Aorta (tissue), 5 donors: ENCODE measurements at places on chromosomes 5 and 9. TPM values are rescaled to one million over a fixed set of nuclear protein-coding genes. Genes with fewer than 3 reads are reported as not detected.
A peak's percentile ranks its signal among the peaks of the same experiment; 100 is the strongest.

DNA sequence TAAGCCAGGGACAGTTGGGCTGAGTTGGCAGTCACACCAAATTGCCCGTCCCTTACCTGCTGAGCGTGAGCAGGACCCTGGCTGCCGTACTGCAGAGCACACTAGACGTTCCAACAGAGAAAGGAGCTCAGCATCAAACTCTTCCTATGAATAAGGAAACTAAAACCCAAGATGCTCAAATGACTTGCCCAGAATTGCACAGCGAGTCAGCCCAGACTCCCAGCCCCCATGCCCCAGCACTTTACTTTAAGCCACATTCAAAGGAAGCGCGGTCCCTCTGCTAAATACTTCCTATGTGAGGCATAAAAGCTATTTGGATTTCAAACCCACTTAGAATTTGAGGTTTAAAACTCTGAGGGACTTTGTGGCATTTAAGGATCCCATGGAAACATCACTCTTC, 23.9 kb downstream of the PAX5 start:
- no peaks in the 10 kb centered on the region for H3K4me1 ChIP-seq
- H3K4me3 ChIP-seq: no peak overlapping the region
- no peaks in the 10 kb centered on the region for H3K36me3 ChIP-seq
- DNase-seq: no peak

DNA sequence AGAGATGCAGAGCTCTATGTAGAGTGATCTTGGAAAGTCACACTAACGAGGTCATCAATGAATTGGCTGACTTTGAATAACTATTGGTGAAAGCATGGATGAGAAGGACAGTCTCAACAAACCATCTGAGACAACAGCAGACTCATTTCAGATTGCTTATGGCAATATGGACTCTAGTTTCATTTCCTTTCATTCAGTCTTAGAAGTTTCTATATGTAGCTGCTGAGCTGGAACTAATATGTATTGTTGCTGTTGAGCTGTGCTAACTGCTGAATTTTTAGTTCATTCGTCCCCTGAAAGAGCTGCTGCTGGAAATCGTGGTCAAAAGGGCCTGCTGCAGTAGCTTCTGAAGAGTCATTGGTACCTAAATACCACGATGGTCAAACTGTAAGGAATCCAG, 31.3 kb downstream of the TNFSF15 start:
- no peaks in the 10 kb centered on the region for H3K27me3 ChIP-seq
- H3K4me3 ChIP-seq: no peak overlapping the region

DNA sequence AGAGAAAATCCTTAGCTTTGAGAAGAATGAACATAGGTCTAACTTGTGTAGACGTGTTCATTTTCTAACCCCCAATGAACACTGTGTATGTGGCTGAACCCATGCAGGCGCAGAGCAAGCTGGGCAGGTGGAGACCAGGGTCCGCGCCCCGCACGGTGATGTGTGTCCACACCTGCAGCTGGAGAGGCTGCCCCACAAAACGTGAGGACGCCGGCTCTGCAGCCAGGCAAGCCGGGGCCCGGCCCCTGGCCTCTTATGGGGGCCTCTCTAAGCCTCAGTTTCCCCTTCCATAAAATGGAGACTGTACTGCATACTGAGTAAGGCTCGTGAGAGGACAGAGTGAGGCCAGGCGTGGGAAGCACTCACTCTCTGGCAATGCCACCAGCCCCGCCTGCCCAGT, 124.7 kb upstream of the RAPGEF1 start:
- no peak overlapping the region for H3K27ac ChIP-seq
- H3K27me3 ChIP-seq: no peaks in the 10 kb centered on the region
- no peaks in the 10 kb centered on the region for H3K36me3 ChIP-seq
- peak; percentile 71 for DNase-seq
- H3K4me3 ChIP-seq: no peak overlapping the region

DNA sequence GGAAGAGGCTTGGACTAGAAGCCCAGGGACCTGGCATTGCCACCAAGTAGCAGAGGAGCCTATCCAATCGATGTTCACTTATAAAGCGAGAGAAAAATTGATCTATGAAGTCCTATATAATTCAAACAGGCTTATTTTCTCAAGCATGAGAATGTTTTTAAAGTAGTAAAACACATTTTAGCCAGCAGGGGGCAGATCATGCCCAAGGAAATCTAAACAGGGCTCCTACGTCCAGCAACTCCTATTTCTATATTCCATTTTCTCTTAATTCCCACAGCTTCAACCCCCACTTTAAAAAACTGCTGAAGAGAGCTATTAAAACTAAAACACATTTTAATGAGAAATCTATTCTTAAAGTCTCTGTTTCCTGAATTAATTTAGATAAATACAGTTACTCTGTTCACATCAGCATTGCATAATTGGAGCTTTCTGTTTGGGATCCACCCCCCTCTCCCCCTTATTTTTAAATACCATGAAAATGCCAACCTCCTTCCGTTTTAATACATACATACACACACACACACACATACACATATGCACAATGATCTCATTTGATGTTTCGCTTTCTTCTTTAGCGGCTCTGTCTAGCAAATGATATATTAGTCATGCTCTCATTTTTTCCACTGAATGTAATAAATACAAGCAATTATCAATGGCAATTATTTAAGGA, 144.9 kb downstream of the MYO10 start:
- no peaks in the 10 kb centered on the region for H3K4me1 ChIP-seq
- H3K27me3 ChIP-seq: no peaks in the 10 kb centered on the region
- no peak for DNase-seq
- H3K27ac ChIP-seq: no peak overlapping the region

GPR21 gene
- 8.8 TPM for total RNA-seq
